ENCODE measurements at places on chromosomes 12 and 14.

GRCh38 chr14:89811954-89812575 lies 142.5 kb downstream of the EFCAB11 start:
- DNase-seq, result no peak

DNA sequence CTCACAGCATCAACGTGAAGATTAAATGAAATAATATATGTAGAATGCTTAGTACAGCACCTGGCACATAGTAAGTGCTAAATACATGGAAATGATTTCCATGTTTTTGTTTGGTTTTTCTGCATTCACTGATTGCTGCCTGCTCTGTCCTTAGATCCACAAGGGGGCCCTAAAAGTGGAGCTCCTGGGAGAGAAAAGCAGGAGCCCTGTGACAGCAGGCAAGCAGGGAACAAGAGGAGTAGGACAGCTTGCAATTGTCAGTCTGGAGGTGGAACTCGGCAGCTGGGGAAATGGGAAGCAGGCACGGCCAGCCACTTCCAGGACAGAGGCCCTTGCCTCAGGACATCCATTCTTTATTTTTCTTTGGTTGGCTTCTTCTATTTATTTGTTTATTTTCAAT lies 292.9 kb downstream of the BMP4 start:
- no peak for DNase-seq

DNA sequence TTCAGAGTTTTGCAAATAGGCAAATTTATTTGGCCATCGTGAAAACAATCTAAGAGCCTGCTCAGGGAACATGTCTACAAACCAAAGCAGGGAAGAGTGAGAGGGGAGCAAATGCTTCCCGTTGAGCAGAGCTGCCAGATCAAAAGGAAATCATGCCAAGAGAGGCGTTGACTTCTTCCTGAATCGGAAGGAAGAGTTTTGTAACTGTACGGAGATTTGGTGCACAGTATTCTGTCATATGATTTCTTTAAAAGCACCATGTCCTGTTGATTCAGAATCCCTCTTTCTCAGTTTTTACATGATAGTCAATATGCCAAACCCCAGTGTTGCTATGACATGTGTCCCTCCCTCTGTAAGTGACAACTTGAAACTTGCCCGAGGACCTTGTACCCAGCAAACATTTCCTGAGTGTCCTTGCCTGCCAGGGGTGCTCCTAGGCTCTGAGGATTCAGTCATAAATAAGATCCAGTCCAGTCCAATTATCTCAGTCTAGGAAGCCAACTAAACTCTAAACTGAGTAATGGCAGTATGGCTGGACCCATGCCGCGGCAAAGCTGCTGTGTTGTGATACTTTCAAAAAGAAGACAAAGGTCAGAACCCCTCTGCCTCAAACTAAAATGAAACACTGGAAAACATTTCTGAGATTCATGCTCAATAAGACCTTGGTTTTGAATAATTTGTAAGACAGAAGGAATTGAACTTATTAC lies 300.1 kb upstream of the FKBP4 start:
- DNase-seq, result no peak

DNA sequence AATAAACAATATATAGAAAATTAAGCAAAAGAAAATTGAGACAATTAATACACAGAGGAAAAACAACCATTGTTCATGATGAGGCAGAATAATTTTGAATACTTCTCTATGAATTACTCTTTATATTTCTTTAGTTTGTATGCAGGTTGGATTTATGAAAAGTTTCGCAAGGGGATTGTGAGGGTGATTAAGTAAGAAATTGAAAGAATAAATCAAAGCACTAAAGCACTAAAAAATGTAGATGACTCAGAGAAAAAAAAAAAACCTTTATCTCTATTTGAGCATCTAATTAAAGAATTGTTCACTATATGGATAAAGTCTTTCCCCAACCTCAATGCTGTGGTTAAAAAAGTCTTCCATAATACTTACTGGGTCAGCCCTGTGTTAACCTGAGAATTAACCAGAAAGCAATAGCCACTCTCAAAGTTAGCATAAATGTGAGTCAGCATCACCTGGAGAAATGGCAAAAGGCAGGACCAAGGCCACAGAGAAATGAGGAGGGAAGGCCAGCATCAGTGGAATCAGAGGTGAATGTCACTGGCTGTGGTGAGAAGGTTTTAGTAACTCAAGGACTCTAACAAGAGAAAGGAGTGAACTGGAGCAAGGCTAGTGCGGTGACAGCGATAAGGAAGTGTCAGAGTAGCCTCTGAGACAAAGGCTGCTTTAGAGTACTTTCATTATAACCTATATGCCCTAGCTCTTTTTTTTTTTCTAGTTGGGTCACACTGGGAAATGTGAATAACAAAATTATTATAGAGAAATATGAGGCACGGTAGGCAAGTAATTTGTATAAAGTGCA lies 310.4 kb downstream of the KCNC2 start:
- DNase-seq, result no peak

- DNase-seq, result no peak
Observed at GRCh38 chr14:74267588-74267987, 28.3 kb downstream of the VSX2 start.

DNA sequence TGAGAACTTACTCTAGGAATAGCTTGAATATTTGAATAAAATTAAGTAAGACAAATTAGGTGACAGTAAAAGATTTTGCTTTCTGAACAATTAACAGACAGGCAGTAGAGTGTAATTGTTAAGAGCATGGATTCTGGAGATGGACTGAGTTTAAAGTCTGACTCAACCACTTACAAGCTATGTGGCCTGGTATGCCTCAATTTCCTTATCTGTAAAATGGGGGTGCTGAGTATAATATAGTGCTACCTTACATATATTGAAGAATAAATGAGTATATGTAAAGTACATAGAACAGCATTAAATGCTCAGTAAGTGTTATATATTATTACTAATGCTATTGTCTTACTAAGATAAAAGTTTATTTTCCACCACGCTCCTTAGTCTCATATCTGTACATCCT lies 7.1 kb downstream of the MIA2 start:
- DNase-seq, result no peak

GRCh38 chr12:26469421-26470180 lies 274.2 kb downstream of the SSPN start:
- no peak for DNase-seq

DNA sequence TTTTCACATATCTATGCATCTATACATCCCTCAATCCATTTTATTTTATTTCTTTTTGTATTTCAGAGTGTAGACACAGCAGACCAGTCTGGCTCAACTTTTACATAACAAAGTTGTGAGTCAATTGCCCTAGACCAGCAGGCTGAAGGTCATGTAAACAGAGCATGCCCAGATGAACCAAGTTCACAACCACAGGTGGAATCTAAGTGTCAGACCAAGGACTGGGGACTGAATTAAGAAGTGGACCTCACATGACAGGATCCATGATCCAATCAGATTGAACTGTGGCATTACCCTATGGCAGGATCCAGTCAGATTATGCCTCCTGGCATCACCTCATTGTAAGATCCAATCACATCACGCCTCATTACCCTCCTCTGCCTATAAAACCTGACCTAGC lies 455.8 kb downstream of the SOX5 start:
- no peak for DNase-seq

- DNase-seq, result no peak
Observed at GRCh38 chr14:92506231-92506630, 7.3 kb upstream of the RIN3 start.

- DNase-seq, result no peak
Observed at GRCh38 chr14:84806622-84807021, 723.3 kb upstream of the FLRT2 start.

DNA sequence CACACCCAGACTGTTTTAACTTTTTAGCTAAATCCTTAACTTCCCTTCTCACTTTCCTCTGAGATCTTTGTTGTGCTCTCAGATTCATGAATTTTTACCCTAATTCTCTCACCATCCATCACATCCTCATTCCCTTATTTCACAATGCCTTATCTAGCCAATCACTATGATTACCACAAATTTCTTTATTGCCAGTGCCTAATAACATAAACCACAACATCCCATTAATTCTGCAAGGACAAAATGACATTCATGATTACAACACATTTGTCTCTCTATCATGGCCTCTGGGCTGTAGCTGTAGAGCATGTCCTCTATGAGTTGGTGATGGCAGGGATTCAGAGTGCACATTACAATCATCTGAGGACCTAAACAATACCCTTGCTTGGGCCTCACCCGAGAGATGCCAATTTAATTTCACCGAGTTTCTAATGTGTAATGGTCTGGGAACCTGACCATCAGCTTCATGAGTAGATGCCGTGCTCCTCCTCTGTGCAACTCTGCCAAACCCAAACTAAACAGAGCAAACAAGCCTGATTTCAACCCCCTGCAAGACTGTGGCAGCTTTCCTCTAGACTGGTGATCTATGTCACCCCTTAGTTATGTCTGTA lies 99.3 kb downstream of the SPTSSA start:
- no peak for DNase-seq

DNA sequence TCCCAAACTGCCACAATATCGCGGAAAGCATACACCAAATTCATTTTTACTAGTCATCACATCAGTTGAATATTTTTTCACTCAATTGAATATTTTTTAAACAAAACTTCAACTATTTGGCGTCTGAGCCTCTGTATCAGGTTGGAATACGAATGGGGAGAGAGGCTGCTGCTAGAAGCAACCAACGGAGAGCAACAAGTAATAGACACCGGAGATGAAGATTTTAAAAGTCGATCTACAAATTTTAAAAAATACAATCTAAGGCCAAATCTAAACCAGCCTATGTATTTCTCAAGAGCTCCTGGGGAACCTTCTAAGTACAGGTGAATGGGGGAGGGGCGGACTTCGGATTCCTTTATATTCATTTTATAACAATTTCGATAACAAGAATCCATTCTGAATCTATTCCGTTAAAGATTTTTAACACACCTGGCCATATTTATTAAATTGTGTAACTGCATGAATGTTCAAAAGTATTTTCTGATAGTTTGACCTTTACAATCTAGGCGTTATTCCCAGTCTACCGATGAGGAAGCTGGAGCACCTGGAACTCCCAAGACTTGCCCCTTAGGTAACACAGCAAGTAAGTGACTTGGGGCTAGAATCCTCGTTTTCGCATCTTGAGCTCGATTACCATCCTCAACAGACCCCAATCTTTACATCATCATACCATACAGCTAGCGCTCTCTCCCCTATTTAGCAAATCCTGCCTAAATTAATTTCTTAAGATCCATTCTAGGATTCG lies 1.2 kb downstream of the GNPNAT1 start:
- no peak for DNase-seq

DNA sequence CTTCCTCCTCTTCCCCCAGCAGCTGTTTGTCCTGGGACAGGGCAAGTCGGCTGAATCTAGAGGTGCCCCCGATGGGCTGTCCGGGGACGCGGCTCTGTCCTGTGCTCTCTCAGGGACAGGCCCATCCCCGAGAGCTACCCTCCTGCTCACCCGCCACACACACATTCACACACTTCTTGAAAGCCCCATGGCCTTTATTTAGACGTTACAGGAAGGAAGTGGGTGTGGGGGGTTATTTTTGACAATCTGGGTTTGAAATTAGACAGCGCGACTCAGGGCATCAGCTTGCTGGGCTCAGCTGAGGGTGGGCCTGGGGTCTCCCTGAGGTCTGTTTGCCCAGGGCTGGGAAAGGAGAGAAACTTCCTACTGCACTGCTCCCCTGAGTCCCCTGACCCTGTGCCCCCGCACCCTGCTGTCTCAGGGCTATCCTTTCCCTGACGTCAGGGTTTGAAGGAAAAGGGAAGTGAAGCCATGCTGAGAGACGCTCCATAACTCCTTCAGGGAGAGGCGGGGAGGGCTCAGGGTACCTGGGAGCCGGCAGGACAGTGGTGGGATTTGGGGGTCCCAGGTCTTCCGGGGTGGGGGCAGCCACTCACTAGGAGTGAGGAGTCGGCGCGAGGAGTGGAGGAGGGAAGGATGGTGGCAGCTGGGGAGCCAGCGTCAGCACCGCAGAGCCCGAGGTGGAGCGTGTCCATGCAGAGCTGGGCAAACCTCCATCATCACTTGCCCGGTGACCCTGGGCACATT lies 8.1 kb downstream of the PTPN6 start:
- no peak for DNase-seq

- no peak for DNase-seq
Observed at GRCh38 chr12:108447168-108447832, 67.8 kb upstream of the FICD start.

GRCh38 chr12:1529862-1530591 lies 64.4 kb downstream of the FBXL14 start:
- peak; percentile 9 for DNase-seq

GRCh38 chr12:7989827-7990491 lies 42.6 kb upstream of the FOXJ2 start:
- no peak for DNase-seq

DNA sequence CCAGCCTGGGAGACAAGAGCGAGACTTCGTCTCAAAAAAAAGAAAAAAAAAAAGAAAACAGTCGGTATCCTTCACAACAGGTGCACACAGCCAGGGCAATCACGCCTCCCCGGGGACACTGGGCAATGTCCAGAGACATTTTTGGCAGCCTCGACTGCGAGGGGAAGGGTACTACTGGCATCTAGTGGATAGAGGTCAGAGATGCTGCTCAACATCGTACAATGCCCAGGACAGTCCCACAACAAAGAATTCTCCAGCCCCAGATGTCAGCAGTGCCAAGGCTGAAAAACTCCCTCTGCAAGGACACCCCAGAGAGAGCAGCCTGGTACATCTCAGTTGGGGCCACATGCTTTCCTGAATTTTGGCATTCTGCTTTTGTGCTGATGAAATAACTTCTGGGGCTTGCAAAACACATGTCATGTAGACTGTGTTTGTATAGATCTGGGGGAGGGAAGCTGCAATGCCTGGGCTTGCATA lies 21.5 kb downstream of the ALDH2 start:
- no peak for DNase-seq

DNA sequence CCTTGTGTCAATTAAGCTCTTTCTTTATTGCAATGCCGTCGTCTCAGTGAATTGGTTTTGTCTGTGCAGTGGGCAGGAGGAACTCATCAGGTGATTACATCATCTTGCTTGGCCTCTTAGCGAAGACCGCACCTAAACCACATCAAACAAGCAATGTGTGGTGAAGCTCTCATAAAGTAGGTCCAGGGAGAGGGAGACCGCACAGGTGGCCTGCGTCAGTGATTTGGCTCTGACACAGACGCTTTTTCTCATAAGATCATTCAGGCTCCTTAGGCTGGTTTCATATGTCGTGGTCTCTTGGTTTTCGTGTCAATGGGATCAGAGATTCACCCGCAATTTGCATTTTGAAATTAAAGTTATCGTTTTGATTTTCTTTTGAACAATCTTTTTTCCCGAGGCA lies 6.7 kb upstream of the TESC start:
- DNase-seq, result no peak

DNA sequence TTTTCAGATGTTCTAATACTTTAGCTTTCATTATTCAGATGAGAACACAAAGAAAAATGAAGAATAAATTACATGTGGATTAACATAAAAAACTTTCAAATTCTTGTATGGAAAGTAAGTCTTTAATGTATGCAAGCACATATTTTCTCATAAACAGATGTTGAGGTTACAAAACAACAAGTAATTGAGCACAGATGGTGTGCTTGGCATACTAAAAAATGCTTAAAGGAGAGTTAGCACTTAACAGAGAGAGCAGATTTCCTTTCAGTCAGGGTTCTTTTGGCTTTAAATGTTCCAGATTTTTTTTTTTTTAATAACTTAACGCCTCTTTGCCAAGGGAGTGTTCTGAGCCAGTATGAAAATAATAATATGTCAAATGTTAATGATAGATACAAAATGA lies 96.0 kb downstream of the RASSF9 start:
- DNase-seq, result no peak
